Activated naive CD4-positive, alpha-beta T cell treated with Interleukin-2 at 50 U/mL for 16 hours (primary cell): ENCODE measurements at places on chromosomes 11 and 22.

- no peak for DNase-seq
Measured at GRCh38 chr11:72584939-72585597, 89.2 kb downstream of the PDE2A start.

GRCh38 chr11:97574976-97575665 is 1185.3 kb downstream of the JRKL start:
- DNase-seq: no peak

DNA sequence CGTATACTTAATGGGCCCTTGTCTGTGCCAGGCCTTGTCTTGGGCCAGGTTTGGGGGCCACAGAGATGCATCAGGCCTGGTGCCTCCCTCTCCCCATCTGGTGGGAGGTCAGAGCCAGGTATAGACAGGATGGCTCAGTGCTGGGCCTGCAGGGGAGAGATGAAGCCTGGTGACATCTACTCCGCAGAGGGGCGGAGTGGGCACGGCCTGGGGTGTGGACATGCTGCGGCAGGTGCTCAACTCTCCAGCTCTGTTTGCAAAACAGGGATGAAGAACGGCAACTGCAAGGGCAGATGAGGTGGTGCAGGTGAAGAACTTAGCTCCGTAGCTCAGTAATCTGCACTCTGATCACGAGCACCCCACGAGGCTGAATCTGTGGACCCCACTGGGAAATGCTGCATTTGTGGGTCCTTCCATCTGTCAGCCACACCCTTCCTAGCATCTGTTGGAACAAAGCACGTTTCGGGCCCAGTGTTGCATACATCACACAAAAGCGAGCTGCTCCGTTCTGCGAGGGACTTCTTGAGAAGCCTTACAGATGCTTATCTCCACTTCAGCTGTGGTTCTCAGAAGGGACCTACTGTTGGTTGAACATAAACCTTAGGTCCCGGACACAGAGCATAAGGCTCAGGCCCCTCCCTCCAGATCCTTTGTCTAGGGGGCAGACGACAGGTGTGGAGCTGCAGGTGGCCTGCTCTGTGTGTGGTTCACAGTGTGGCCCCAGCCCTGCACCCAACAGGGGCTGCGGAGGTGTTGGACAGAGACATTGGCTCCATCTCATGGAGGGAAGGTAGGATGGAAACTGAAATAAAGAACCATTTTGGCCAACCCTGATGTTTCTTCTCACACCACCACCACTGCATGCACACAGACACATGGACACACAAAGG is 78.3 kb downstream of the LRRC32 start:
- DNase-seq: no peak

- DNase-seq: no peak
Measured at GRCh38 chr22:46848197-46848596, 85.7 kb downstream of the TBC1D22A start.

GRCh38 chr22:36386900-36387708 is 663 bp downstream of the MYH9 start:
- peak; percentile 63 for DNase-seq

DNA sequence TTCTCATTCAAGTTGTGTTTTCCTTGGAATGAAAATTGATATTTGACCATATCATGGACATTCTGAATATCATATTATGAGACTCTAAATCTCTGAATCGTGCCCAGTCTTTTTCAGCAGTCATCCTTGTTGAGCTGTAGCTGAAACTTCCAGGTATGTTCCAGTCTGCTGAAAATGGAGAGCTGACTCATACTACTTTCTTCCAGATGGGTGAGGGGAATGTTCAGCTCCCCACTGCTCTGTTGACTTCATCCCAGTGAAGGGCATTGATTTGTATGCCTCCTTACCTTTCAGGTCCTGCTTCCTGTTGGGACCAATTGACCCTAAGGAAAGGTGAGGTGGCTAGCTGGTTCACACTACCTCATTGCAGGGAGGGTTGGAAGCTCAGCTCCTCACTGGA is 3.5 kb downstream of the OR5P2 start:
- no peak for DNase-seq

- DNase-seq: no peak
Measured at GRCh38 chr11:88359541-88359940, 22.0 kb upstream of the CTSC start.

GRCh38 chr22:30752771-30753170 is 58.1 kb downstream of the OSBP2 start:
- no peak for DNase-seq

DNA sequence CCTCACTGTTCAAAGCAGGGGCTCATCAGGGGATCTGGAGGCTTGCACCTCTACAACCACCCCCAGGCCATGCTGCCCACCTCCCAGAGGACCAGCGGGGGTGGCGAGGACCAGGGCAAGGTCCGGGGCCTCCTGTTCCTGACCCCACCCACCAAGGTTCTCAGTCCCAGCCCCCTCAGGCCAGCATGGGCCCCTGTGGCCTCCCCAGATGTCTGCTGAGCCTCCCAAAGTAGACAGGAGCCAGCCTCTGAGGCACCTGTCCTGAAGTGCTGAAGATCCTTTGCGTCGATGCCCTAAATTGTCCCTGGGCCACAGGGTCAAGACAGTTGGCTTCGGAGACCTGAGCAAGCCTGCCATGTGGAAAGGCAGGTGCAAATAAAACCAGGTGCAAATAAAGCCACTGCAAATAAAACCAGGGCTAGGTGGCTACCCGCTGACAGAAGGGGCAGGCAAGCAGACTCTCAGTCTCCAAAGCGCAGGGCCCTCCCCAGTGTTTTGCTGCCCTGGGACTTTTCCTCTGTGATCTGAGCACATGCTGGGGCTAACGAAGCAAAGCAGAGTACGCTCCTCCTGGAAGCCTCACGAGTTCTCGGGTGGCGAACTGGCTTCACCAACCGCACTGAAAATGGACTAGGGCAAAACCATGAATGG is 22.4 kb upstream of the ARFGAP3 start:
- DNase-seq: no peak

GRCh38 chr22:50656122-50657070 is 16.2 kb upstream of the SHANK3 start:
- DNase-seq: no peak

DNA sequence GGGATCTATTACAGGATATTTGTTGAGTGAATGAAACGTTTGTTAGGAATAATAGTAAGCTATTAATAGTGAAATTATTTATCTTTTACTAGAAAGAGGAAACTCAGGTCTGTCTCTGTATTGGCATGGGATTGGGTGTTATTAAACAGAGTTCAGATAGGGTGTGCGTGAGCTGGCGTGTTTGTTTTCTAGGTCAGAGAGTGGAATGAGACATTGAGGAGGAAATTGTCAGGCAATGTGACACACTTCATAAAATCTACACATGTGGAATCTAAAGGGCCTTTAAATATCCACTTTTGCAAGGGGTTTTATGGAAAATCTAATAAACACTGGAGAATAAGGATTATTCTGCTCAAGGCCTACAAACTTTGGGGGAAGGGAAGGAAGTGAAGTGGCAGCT is 552.9 kb downstream of the NTM start:
- DNase-seq: no peak

DNA sequence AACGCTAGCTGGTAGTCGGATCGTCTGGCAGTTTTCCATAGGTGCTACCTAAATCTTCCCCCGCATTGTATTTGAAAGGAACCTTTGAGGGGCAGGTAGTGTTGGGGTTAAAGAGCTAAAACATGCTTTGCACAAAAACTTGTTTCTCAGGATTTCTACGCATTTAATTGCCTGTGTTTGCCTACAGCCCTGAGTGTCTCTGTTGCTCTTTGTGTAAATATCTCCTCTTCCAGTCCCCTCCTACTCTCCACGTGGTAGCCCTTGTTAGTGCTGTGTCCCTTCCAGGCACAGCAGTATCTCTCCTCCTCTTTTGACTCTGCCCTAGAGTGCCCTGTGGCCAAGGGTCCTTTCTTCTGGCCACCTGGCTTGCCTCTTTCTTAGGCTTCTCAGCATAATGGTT is 81.7 kb downstream of the BARX2 start:
- DNase-seq: no peak

DNA sequence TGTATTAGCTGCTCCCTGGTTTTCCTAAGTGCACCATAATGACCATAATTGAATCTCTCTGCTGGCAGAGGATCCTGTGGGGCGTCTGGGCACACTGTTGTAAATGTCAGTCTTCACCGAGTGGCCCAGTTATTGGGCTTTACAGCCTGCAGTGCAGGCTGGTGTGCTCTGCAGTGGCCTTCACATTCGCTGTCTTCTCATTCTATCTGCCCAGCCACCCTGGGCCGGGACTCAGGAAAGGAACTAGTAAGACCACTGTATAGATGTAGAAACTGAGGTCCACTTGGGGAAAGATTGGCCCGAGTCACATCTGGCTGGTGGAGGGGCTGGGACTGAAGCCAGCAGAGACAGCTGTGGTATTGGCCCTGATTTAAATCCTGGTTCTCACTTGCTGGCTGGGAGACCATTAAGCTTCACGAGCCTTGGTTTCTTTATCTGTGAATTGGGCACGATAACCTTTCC is 49.3 kb downstream of the TSPAN18 start:
- DNase-seq: no peak

GRCh38 chr22:20967697-20968211 is 699 bp downstream of the AIFM3 start:
- DNase-seq: no peak

DNA sequence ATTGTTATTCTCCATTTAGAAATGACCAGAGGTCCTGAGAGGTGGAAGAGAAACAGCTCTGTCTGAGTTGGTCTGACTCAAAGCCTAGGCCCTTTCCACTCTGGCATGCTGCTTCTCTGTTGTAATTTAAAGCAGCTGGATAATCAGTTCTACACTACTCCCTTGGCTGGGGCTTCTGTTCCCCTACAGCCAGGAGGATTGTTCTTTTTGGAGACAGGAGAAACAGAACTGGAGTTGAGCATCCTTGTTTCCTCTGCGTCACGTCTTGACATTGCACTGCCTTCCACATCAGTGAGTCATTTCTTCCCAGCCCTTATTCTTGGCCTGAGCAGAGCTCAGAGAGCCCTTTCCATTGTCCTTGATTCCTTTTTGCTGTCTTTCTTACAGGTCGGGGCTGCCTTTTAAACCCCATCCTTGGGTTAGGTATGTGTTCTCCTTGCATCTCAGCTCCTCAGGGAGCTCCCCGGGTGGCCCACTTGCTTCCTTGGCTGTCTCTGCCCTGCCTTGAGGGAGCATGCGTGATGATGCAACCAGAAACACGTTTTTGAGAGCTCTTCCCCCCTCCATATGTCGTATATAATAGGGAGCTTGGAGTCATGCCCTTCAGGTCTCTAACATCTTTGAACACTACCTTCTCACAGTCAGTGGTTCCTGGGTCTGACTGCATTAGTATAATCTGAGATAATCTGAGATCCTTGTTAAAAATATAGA is 35.7 kb downstream of the CYB5R2 start:
- no peak for DNase-seq

DNA sequence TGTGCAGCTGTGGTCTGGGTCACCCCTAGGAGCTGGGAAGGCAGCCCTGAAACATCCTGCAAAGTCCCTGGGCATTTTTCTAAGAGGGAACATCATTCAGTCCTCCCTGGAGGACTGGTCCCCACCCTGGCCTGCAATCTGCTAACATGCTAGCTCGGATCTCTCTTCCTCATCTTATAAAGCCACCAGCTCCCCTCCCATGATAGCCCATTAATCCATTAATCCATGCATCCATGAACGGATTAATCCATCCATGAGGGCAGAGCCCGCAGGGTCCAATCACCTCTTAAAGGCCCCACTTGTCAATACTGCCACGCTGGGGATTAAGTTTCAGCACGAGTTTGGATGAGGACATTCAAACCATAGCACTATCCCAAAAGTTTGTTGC is 12.1 kb downstream of the PRG3 start:
- DNase-seq: no peak

DNA sequence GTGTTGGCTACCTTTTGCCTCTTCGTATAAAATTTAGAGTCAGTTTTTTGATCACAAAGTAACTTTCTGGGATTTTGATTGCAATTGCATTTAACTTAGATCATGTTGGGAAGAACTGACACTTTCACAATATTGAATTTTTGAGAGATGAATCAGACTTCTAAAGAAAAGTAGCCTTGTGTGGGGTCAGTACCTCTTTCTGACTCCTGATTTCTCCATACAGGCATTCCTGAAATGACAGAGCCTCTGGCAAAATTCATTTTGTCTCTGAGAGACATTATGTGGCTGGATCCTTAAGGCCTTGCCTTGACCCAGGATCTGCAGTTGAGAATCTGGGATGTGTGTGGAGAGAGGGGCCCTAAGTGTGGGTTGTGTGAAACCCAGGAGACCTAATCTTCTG is 37.8 kb downstream of the PPFIBP2 start:
- no peak for DNase-seq

- DNase-seq: no peak
Measured at GRCh38 chr11:65896034-65896999, 3.9 kb downstream of the FOSL1 start.

- no peak for DNase-seq
Measured at GRCh38 chr22:45201678-45202332, 38.1 kb downstream of the NUP50 start.

GRCh38 chr11:14331476-14332136 is 27.4 kb downstream of the RRAS2 start:
- DNase-seq: no peak

DNA sequence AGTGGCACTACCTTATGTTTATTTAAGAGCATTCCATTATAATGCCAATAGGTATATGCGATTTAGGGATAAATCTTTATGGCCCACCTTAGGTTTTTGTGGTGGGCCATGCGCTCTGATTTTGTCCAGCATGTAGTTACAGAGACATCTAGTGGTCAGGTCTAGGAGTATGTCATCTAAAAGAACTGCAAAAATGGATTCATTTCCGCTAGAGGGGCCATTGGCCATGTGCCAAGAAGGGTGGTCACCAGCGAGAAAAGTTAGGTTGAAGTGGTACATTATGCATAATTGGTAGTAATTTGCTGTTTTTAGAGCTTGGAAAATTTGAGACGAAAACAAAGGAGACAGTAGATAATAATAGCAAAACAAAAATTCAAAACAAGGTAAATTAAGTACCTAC is 27.7 kb downstream of the LRRC4C start:
- DNase-seq: no peak

DNA sequence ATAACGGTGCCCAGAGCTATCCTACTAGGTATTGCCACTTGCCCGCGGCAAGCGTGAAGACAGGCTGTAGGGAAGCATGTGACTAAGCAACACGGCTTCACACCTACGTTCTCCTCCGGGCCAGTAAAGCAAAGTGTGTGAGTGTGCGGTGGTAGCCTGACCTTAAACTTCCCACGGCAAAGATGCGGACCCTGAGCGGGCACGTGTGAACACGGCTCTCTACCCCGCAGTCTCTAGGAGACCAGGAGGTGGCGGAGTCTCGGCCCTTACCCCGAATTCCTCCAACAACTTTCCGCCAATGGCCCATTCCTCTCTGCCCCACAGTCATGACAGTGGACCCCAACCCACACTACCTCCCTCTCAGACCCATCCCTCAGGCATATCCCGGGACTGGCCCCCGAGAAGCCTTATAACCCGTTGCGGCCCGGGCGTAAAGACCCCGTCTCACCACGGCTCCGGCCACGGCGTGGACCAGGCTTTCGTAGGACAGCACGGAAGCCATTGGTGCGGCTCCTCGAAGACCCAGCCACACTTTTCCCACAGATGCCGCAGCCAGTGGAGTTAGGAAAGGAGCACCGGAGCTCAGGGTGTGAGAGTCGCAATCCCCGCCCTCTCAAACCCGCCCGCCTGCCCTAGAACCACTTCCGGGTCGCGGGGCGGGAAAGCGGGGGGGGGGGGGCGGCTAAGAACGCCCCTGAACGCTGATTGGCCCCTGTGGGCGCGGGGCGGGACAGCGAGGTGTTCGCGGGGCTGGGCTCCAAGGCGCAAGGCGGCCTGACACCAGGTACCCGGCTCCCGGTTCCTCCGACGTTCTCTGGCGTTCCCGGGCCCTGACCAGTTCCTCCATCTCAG is at the start of gene SLC25A17:
SLC25A17 (minus strand) TSS at position 600 of the 852 bp plus-strand sequence; CDS start at position 502, 98 bp downstream.
- DNase-seq: peak; percentile 90

- DNase-seq: no peak
Measured at GRCh38 chr22:29301716-29302401, 4.6 kb upstream of the GAS2L1 start.

- DNase-seq: no peak
Measured at GRCh38 chr22:40531951-40532900, 104.3 kb downstream of the MRTFA start.
